Mucosa of gallbladder (tissue), 1 donor: ENCODE measurements at places on chromosomes 1 and 21. TPM values are rescaled to one million over a fixed set of nuclear protein-coding genes. Genes with fewer than 3 reads are reported as not detected.

PLA2G2F gene
- 0.92 TPM for total RNA-seq

DNA sequence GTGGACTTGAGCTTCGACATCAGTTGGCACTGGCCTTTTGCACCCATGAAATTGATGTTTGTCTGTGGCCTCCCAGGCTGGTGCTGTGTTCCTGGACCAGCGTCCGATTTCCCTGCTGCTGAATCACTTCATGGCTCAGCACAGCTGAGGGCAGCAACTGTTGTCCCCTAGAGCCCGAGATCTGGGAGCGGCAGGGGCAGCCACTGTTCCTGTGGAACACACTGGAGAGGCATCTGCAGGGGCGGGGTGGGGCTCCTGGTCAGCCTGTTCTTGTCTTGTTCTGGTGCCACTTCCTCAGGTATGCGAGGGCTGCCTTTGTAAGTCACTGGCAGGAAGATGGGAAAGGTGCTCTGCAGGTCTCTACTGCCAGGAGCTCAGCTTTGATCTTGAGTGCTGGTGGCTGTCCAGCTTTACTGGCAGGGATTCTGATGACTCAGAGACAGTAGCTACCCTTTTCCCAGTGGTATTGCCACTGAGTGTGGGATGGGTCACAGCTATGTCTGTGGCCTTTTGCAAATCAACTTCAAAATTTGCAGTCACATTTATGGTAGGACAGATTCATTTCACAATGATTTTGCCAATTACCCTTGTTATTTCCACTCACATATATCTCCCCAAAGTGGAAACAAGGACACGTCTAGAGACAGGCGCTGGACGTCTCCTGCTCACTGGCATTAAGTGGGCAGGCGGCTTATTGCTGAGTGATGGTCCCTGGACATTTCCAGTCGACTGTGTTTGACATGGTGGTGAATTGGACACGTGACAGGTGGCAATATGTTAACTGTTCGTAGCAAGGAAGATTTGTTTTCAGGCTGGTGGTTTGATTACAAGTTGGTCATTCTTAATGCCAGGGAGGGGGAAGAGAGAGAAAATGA is 15.3 kb downstream of the AGPAT3 start:
- DNase-seq: peak; percentile 66

GRCh38 chr1:31581821-31582810 is 5.8 kb downstream of the TINAGL1 start:
- DNase-seq: no peak

DNA sequence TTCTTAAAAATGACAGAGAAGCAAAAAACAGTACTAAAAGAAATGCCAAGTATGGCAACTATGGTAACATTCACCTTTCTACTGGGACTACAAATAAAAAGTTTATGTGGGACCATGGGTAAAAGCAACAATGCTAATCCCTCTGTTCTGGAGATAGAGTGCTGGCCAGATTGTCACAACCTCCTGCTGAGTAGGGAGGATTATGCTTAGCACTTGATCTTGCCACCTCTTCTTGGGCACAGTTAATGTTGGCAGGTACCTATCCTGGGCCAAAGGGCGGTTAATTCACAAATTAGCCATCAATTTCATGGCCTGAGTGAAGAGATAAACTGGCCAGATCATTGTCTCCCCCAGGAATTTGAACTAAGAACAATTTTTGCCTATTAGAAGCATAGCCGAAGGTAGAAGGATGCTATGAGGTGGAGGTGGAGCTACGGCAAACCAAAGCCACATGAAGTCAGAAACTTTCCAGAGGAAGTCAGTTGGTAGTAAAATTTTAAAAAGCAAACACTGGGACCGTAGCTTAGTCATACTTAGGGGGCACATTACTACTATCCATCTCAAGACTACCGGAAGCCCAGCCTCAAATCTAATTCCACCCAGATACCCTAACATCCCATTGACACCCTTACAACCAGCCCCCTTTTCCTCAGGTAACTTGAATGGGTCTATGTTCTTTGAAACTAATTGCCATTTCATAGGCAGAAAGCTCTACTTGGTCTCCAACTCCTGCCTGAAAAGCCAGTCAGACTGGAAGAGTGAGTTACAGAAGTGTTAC is 2.7 kb downstream of the SCYL3 start:
- no peak for DNase-seq

GRCh38 chr1:57468641-57469523 is 45.0 kb upstream of the DAB1 start:
- no peak for DNase-seq

ANKRD34A gene
- total RNA-seq: 3.4 TPM

CD1D gene
- 7.2 TPM for total RNA-seq

GRCh38 chr1:59477286-59477685 is 180.4 kb downstream of the FGGY start:
- DNase-seq: peak; percentile 47

MARCKSL1 gene
- total RNA-seq: 303 TPM

DNA sequence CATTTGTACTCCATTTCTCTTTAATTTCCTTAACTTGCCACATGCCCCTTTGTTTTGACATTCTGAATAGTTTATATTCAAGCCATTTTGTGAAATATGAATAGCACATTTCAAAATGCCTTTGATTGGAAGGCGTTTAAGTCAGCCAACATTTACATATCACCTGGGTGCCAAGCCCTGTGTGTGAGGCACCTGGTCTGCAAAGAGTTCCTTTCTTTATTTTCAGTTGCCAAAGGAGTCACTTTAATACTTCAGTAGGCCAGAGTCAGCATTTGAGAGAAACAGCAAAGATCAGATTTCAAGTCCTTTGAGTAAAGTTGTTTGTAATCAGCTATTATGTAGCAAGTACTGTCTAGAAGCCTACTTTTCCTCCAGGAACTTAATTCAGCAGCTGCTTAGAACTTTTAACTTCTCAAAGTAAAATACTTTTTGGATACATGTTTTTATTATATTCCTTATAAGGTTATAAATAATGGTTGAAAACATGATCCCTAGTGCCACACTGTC is 70.8 kb downstream of the DTL start:
- DNase-seq: no peak

ANKRD13C gene
- 19.8 TPM for total RNA-seq

GRCh38 chr21:44749759-44750674 is 38.6 kb upstream of the TSPEAR start:
- DNase-seq: no peak

- DNase-seq: peak; percentile 56
Measured at GRCh38 chr1:228697207-228698016, 37.9 kb upstream of the RHOU start.
